Stimulated activated CD8-positive, alpha-beta memory T cell treated with anti-CD3 and anti-CD28 coated beads, Interleukin-7, amount 100 ng/mL, for 24 hours (primary cell): ENCODE measurements at places on chromosomes 3 and 15.

DNA sequence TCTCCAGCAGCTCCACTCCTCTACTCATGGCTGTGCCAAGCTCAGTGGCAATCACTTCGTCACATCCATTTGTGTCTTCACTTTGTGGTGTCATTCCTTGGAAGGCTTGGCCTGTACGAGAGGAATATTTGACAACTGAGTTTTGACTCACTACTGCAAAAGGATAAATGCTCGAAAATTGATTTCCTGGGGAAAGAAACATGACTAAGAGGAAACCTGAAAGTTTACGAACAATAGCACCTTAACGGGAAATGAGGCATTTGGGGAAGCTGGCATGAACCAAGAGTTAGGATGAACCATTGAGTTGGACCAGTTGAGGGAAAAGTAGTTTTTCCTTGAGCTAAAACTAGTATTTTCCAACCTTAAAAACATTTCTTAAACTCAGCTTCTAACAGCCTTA is 74.2 kb upstream of the ABHD17C start:
- DNase-seq = no peak

DNA sequence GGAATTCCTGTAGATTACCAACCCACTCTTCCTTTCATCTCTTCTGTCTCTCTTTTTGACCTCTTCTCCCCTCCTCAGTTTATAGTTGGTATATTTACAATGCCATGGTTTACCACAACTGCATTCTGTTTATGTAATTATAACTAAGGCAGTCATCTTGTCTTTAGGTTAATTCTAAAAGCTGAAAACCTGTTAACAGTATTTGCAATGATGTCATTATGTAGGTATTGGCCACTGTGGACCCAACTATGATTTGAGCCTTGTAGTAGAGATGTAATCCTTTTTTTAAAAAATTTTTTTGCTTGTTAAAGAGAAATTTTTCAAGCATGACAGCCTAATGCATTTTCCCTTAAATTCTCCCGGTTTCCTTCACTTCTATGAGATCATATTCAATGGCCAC is 30.7 kb upstream of the CHST2 start:
- DNase-seq = no peak

DNA sequence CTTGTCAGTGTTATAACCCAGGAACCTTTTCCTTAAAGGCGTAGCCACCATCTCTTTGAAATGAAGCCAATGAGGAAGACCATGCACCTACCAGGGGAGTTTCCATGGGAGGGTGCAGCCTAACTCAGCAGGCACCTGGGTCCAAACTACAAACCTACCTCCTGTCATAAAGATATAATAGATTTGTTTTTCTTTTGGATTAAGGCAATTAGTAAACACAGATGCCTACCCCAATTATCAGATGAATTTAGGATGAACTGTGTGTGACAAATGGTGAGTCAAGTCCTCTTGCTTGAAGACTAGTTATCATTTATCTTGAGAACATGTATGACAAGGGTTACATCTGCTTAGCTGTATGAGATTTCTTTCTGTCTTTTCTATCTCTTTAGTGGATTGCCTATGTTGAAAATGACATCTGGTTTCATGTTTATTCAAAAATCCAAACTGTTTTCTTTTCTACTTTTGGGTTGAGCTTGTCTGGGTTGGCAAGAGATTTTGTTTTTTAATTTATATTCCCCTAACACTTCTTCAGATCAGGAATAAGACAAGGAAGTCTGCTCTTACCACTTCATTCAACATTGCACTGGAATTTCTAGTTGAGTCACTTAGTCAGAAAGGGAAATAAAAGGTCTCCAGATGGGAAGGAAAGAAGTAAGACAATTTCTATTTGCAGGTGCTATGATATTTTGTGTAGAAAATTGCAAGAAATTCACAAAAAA is 149.9 kb downstream of the NEK10 start:
- no peak for DNase-seq

GRCh38 chr15:55588070-55588814 is at the start of gene PYGO1:
Gene PYGO1, minus strand, starts transcription at chr15:55588345. Its CDS starts 462 bp downstream, at chr15:55587883.
- peak; percentile 1 for DNase-seq

- DNase-seq = no peak
These were observed 34.6 kb downstream of the MKRN2 start for GRCh38 chr3:12591456-12591855.

DNA sequence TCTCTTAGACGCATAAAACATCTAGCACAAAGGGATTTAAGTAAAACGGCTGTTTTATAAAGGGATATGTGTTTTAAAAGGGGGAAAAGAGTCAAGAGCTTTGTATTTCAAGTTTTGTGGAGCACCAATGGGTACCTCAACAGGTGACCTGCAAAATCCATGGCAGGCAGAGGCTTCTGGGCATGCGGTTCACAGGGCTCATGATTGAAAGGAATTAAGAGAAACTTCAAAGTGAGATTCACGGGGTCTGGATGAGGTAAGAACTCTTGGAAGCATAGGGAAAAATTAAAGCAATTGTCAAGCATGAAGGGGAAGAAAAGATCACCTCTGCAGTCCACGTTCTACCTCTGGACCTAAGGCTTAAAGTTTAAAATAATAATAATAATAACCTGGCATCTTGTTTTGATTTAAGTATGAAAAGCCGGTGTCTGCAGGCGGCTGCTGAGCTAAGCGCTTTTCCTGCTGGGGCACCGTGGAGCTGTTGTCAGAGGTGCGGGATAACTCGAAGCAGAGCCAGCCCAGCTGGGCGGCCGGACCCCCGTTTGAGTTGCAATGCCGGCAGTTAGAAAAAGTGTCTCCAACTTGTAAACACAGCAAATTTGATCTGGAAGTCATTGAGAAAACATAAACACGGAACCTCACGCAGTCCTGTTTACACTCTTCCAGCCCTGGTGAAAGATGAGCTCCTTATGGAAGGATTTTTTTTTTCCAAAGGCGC is 40.5 kb downstream of the HES1 start:
- no peak for DNase-seq

DNA sequence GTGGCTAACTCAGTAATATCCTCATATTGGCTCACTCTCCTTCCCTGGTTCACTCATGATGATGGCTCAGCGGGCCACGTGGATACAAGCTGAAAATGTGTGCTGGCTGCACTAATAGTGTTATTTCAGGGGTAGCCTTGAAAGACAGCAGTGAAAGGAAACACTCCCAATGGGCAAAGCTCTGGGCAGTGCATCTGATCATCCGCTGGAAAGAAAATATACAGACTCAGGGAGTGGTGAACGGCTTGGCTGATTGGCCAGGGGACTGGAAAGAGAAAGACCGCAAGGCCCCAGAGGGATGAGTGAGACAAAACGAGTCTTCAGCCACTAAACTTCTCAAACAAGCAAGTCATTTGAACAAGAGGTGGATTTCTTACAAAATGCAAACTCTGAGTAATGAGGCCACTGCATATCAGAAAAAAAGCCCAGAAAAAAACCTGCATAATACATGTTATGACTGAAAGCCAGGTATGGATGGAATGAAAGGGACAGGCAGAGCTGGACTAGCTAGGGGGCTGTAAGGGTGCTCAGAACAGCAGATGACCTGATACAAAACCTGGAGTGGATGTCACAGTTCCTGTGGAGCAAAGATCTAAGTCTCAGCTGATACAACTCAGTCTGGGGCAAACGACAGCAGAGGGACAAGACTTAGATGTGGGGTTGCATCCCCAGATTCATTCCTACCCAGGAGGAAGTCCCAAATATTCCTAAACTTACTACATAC is 33.3 kb downstream of the CMTM6 start:
- no peak for DNase-seq

- no peak for DNase-seq
These were observed 36.9 kb downstream of the RFTN1 start for GRCh38 chr3:16476636-16477035.

GRCh38 chr3:149095487-149095886 is 9.2 kb upstream of the HLTF start:
- DNase-seq = no peak

DNA sequence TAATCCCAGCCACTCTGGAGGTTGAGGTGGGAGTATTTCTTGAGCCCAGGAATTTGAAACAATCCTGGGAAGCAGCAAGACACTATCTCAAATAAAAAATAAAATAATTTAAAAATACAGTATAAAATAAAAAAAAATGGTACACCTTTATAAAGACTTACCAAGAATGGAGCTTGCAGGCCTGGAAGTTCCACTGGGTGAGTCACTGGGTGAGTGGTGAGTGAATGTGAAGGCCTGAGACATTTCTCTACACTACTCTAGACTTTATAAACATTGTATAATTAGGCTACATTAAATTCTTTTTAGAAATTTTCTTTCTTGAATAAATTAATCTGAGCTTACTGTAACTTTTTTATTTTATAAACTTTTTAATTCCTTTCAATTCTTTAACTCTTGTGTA is 609.1 kb upstream of the BCHE start:
- DNase-seq = no peak

GRCh38 chr3:25456723-25457670 is 28.9 kb downstream of the RARB start:
- DNase-seq = no peak

DNA sequence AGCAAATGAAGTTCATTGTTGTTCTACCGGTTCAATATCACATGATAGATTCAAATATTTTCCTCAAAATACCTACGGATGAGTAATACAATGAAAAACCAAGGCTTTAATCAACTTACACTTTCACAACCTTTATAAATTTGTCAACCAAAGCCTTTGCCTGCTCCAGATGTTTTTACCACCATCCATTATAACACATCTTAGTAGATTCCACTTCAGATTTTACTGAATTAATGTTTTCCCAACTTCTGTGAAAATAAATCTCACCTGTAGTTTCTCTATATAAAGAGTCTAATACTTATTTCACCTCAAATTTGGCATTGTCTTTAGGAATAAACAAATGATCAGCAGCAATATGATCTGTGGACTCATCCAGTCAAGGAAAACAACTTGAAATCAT is 131.1 kb downstream of the ZNF280D start:
- DNase-seq = no peak

DNA sequence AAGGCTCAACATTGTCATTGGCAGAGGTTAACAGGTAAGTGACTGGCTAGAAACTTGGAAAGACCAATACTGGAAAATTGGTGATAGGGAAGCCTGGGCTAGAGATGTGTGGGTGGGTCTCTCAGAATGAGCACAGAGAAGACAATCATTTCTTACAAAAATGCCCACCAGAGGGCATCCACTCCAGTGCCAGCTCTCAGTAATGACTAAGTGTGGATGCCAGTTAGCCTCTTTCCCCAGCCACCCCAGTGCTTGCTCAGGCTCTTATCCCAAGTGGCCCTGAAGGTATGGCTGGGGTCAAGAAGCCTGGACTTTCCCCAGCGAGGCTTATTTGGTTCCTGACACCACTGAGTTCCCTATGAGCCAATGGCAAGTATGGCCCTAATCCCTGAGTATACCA is 115.9 kb upstream of the ST8SIA2 start:
- DNase-seq = no peak

DNA sequence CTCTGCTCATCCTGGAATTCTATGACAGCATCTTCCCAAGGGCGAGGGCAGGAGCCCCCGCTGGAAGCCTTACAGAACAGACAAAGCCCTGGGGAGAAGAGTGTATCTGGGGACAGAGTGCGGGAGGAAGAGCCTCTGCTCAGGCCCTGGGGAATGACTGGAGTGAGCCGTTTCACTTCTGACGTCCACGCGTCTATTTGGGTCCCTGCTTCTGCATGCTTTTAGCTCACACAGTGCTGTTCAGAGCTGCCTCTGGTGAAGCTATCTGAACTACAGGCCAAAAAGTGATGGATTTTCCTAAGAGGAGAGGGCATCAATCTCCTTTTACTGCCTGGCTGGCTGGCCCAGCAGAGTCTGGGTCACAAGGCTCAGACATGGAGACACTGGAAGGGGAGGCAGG is 311.8 kb downstream of the NTRK3 start:
- no peak for DNase-seq

- no peak for DNase-seq
These were observed 340.1 kb downstream of the RORA start for GRCh38 chr15:60889006-60889405.

- no peak for DNase-seq
These were observed 179.4 kb downstream of the SATB1 start for GRCh38 chr3:18245721-18246120.

- DNase-seq = no peak
These were observed 152.4 kb downstream of the TJP1 start for GRCh38 chr15:29669823-29670222.

DNA sequence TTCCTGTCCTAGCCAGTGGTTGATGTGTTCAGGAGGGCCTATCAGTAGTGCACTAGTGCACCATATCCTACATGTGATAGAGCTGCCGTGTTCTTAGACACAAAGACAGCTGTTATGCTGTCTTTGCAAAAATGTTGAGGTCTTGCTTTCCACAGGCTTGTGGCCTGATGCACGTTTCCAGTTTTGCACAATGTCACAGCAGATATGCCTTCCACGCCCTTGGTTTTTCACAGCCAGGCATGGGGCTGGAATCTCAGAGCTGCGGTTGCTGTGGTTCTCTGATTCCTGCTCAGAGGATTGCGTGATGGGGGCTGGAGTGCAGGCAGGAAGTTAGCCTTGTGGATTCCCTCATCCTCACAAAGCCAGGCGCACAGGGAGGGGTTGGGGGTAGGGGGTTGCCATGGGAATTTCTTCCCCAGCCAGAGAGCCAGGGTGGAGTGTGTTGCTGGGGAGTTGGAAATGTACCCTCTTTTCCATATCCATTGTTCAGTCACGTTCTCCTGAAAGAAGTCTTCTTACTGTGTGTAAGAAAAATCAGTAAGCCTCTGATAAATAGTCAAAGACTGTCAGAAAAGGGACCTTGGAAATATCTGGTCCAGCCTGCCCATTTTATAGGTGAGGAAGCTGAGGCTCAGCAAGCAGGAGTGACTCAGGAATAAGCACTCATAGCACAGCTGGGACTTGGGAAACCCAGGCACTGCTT is 79.4 kb downstream of the SMAD3 start:
- no peak for DNase-seq

- DNase-seq = no peak
These were observed 160.0 kb upstream of the UMPS start for GRCh38 chr3:124570232-124570631.
